AG04450 (cell line): ENCODE measurements at places on chromosomes 12 and 14. TPM values are rescaled to one million over a fixed set of nuclear protein-coding genes. Genes with fewer than 3 reads are reported as not detected.

GRCh38 chr14:68723808-68724268 is 69.0 kb downstream of the ZFP36L1 start:
- no peak for DNase-seq

- DNase-seq: no peak
These were observed 2.5 kb upstream of the CCND2 start for GRCh38 chr12:4270831-4271716.

DNA sequence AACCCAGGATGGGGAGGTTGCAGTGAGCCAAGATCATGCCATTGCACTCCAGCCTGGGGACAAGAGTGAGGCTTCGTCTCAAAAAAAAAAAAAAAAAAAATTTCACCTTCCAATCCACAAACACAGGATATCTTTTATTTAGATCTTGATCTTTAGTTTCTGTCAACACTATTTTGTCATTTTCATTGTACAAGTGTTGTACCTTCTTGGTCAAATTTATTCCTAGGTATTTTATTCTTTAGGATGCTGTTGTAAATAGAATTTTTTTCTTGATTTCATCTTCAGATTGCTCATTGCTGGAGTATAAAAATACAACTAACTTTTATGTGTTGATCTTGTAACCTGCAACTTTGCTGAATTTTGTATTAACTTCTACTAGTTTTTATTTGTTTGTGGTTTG is 60.8 kb downstream of the ARHGAP5 start:
- no peak for DNase-seq

DNA sequence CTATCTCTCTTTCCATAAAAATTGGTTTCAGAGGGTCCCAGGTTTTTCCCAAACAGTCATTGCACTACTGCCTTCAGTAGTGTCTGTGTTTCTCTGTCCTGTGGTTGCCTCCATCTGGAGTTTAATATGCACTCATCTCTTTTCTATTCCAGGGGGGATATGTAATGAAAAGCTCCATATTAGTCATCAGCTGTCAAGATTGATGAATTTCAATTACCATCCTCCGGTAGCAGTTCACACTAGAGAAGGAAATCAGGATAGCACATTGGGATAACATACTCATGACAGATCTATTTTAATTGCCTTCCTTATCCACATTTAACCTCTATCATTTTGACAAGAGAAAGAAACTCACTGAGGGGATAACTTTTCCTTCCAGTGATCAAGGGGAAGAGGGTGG is 589.0 kb upstream of the SEL1L start:
- DNase-seq: no peak

- no peak for DNase-seq
These were observed 30.5 kb upstream of the LMNTD1 start for GRCh38 chr12:25583545-25583944.

DNA sequence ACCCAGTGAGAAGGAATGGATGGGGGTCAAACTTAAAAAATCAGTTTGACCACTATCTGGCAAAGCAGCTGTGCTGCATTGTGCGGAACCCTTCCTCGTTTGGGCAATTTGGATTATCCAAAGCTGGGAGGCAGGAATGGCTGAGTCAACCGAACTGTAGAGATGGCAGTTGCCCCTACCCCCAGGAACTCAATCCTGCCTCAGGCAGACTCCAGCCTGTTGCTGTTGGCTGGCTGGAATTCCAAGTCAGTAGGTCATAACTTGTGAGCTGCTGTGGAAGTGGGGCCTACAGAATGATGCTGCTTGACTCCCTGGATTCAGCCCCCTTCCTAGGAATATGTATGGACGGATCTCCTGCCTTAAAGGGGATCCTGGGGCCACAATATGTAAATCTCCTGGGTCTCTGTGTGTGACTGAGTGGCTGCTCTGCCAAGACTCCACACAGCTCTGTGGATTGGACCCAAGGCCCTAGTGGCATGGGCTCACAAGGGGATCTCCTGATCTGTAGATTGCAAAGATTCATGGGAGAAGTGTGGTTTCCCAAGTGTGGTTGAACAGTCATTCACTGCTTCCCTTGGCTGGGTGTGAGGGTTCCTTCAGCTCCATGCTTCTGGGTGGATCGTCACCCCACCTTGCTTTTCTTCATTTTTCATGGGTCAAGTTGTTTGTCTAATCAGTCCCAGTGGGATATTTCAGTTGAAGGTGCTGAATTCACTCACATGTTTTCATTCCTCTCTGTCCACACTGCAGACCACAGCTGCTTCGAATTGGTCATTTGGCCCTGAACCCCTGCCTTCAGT is 19.2 kb downstream of the LUM start:
- no peak for DNase-seq

- no peak for DNase-seq
These were observed 19.9 kb downstream of the MAP3K12 start for GRCh38 chr12:53479331-53479730.

DNA sequence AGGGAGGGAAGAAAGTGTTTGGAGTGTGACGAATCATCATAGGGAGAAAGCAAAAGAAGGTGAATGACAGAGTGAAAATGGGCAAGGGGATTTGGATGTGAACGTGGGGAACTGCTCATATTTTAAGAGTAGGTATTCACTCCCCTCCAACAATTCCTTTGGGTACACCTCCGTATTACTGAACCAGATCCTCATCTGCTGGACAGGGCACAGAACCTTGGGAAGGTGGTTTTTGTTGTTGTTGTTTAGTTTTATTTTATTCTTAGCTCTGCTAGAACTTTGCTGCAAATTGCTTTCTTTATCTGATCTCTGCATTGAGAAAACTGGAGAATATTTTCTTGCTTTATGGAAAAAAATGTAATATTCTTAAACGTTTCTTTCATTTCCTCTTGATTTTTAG is 7.1 kb downstream of the SCN8A start:
- DNase-seq: no peak

GRCh38 chr12:68028647-68029046 is 39.4 kb downstream of the IFNG-AS1 start:
- DNase-seq: no peak

DNA sequence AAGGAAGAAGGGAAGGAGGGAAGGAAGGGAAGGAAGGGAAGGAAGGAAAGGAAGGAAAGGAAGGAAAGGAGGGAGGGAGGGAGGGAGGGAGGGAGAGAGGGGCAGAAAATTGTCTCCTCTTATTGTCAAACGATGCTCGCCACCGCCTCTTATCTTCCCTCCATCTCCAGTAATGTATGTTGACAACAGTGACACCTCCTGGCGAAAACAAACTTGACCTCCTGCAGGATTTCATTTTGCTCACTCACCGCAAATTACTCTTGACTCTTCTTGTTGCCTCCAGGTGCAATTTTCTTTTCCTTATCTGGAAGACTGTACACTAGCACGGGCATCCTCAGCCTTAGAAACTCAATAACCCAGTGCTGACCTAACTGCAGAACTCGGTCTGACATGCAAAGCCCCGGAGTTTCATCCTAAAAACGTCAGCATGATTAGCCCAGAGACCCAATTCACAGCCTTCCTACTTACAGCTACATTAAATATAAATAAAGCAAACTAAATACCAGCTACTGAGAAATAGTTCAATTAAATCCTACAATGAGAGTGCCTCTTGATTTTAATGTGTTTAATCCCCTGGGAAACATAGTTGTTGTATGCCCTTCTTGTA is 512.4 kb upstream of the TMPO start:
- DNase-seq: no peak

DNA sequence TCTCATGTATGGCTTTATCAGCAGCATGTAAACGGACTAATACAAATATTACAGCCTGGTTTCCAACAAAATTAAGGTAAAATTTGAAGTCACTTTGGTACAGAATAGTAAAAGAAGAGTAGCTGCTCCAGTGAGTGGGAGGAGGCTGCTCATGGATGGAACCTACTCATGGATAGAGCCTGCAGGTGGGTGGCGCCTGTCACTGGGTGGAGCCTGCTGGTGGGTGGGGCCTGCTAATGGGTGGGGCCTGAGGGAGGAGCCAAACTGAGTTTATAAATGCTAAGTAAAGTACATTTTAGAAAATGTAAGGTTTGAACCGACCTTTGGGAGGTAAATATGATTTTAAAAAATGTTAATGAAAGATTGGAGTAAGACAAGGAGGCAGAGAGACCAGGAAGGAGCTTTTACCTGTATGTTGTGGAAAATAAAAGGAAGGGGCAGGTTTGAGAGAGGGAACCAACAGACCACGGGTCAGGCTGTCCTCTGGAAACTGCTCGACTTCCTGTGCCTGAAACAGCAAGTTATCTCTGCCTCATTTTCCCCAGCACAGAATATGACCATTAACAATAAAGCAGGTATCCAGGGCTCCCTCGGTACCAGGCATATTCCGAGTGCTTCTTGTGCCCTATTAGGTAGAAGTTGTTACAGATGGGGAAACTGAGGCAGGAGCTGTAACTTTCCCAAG is 55.9 kb upstream of the SEL1L start:
- DNase-seq: no peak

- no peak for DNase-seq
These were observed 12.7 kb downstream of the EIF2S1 start for GRCh38 chr14:67372833-67373232.

GRCh38 chr14:42323426-42323825 is 716.8 kb downstream of the LRFN5 start:
- no peak for DNase-seq

GRCh38 chr12:10381928-10382628 is 7.8 kb downstream of the KLRK1 start:
- DNase-seq: no peak

DNA sequence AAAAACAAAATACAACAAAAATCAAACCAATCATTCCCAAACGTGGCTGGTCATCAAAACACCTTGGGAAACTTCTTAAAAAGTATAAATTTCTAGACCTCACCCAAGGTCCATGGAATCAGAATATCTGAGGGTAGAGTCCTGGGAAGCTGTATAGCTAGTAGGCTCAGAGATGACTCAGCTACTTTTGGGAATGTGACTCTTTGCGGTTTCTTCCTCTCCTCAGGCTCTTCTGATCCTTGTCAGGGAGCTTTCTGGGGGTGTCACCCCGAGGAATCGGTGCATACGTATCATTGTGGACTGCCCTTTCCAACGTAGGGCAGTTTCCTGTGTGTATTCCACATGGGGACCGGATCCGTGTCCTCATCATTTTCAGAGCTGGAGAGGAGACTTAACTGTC is 14.8 kb downstream of the JDP2 start:
- no peak for DNase-seq

DNA sequence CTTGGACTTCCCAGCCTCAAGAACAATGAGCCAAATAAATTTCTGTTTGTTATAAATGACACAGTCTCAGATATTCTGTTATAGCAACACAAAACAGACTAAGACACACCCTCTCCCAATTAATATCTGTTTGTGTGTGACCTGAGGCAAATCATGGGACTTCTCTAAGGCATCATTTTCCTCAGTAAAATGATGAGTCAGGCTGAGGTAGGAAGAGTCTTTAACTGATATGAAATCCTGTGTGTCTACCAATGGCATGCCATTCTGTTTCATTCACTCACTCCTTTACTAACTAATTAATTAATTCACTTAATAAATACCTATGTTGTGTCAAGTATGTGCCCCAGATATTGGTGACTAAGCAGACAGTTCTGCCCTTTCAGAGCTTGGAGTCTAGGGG is 258.4 kb upstream of the CRY1 start:
- DNase-seq: no peak

DNA sequence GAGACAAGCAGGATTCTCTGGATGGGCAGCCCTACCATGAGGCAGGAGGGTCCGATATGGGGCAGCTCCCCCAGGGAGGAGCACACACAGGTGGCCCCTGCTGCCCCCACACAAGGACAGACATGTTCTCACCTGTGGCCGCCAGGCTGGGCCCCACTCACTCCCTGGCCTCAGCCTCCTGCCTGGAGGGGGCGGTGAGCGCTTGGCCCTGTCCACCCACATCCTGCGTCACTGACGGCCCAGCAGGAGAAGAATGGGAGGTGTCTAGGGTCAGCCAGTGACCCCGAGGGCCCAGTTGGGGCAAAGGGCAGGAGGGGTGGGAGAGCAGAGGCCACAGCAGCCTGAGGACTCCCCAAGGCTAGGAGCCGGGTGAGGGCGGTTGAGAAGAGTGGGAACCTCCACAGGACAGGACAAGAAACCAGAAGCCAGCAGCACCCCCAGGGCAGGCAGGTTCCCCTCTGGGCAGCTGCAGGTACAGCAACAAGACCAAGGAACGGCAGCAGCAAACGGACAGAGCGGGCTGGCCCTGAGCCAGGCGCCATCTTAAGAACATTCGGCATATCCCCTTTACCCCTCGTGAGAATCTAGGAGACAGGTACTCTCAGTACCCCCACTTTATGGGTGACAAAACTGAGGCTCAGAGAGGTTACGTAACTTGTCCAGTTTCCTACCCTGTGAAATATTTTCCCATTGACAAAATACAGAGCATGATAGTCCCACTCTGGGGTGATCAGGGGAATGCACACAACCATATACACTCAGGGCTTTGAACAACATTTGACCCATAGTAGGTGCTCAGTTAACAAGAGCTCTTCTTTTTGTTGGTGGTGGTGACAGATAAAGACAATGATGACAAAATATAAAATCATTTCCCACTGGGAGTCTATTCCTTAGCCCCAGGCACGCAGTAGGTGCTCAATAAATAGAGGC is 74.3 kb downstream of the NCOR2 start:
- DNase-seq: no peak

DNA sequence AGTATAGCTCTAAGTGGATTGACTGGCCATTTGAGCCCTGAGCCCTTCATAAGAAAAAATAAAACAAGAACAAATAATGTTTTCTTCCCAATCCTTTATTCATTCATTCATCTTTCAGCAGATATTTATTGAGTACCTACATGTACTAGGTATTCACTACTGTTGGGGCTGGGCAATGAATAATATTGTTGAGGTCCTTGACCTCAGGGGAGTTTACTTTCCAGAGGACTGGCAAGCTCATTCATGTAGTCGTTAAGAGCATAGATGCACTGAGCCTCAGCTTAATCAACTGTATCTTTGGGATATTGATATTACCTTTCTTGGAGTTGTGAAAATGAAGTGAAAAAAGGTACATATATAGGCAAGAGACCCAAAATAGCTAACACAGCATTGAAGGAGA is 7.6 kb downstream of the CFAP54 start:
- DNase-seq: no peak

DNA sequence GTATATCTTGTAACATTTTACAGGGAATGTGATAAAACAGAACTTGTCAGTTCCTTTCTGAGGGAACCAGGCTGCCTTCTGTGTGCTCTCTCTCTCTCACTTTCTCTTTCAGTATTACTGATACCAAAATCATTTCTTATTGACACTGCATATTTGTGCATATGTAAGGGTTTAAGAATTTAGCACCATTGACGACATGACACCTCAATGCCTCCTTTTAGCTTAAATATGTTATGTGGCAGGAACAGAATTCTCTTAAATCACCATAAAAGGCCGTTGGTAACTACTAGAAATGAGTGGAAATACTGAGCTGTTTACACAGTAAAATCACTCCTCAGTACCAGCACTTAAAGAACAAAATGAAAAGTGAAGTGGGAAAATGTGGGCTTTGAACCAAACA is 457.7 kb upstream of the SYT1 start:
- DNase-seq: no peak

The TAS2R46 gene
- polyA plus RNA-seq: 0.30 TPM in 1 of 2 replicates, not detected in the other

The DDX54 gene
- polyA plus RNA-seq: 26.9 and 32.1 TPM in 2 replicates

The KANSL2 gene
- polyA plus RNA-seq: 35.3 and 37.9 TPM in 2 replicates

The NEUROD4 gene
- polyA plus RNA-seq: not detected in 2 replicates

The C14orf132 gene
- 42.0 and 47.7 TPM in 2 replicates for polyA plus RNA-seq

The DNAH10 gene
- 8.6 and 9.1 TPM in 2 replicates for polyA plus RNA-seq

The RTL1 gene
- polyA plus RNA-seq: not detected in 2 replicates

The CBX5 gene
- 49.0 and 62.3 TPM in 2 replicates for polyA plus RNA-seq

The SYNDIG1L gene
- polyA plus RNA-seq: not detected in 2 replicates

The INTS13 gene
- polyA plus RNA-seq: 21.3 and 38.3 TPM in 2 replicates

The KLRC1 gene
- not detected in 2 replicates for polyA plus RNA-seq

The CRIP2 gene
- polyA plus RNA-seq: 28.2 and 43.8 TPM in 2 replicates

The CALM1 gene
- 378 and 549 TPM in 2 replicates for polyA plus RNA-seq

The HSPB8 gene
- polyA plus RNA-seq: 27.1 and 34.3 TPM in 2 replicates

The KERA gene
- not detected in 2 replicates for polyA plus RNA-seq

The PLEK2 gene
- polyA plus RNA-seq: 1.5 and 1.6 TPM in 2 replicates

The WSB2 gene
- polyA plus RNA-seq: 111 and 126 TPM in 2 replicates

The SLC39A2 gene
- polyA plus RNA-seq: 0.06 TPM in 1 of 2 replicates, not detected in the other

The APOLD1 gene
- polyA plus RNA-seq: 2.2 and 2.6 TPM in 2 replicates

The GLI1 gene
- 8.3 and 9.7 TPM in 2 replicates for polyA plus RNA-seq
